ENCODE measurements at places on chromosomes 2 and 18.

- DNase-seq = peak; percentile 28
Measured at GRCh38 chr2:121080013-121080772, 204.8 kb downstream of the TFCP2L1 start.

GRCh38 chr18:3008541-3008940 lies 4.4 kb downstream of the LPIN2 start:
- DNase-seq = no peak

DNA sequence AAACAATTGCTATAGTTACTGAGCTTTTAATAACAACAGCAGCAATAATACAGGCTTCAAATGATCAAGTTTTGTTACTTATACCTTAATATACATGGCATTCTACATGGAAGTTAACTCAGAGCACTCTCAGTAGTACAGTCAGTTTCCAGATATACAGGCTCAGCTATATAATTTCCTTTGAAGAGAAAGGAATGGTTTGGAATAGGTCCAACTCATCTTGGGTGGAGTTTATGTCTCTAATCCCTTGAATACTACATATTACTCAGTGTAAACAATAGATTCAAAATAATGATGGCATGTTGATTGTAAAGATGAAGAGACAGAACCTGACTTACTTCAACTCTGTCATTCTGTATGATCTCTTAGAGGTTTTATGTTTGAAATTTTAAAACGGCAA lies 174.9 kb downstream of the EPHA4 start:
- no peak for DNase-seq

GRCh38 chr2:204900487-204900886 lies 355.2 kb downstream of the PARD3B start:
- no peak for DNase-seq

DNA sequence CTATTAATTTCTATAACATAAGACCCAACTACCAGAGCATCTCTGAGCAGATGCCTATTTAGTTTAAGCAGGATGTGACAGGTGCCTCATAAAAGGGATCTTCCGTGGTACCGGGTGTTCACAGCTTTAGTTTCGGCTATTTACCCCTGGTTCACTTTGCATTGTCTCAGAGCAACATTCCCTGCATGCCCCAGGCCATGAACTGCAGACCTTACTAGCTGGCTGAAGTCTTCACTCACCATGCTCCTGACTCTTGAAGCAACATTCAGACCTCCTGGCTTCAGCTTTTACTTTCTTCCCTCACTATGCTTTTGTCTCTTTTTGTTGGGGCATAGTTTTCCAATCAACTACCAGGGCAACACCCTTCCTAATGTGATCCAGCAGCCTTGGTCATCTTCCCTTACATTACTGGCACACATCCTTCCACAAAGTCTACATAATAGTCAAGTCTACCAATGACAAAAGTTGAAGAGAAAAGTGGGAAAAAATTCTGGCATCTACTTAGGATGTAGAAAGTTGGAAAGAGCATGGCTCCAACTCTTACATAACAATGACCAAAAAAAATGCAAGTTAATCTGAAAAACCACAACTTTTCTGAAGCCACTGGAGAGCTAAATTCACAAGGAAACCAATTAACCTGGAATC lies 99.2 kb downstream of the SESTD1 start:
- no peak for DNase-seq

DNA sequence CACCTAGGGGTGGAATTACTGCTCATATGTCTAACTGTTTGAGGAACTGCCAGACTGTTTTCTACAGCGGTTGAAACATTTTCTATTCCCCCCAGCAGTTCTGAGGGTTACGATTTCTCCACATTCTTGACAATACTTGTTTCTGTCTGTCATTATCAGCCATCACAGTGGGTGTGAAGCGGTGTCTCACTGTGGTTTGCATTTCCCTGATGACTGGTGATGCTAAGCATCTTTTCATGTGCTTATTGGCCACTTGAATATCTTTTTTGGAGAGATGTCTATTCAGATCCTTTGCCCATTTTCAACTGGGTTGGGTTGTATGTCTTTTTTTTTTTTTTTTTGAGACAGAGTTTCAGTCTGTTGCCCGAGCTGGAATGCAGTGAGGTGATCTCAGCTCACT lies 63.0 kb downstream of the ADNP2 start:
- DNase-seq = peak; percentile 27

- DNase-seq = no peak
Measured at GRCh38 chr2:233934524-233934923, 17.4 kb downstream of the TRPM8 start.

DNA sequence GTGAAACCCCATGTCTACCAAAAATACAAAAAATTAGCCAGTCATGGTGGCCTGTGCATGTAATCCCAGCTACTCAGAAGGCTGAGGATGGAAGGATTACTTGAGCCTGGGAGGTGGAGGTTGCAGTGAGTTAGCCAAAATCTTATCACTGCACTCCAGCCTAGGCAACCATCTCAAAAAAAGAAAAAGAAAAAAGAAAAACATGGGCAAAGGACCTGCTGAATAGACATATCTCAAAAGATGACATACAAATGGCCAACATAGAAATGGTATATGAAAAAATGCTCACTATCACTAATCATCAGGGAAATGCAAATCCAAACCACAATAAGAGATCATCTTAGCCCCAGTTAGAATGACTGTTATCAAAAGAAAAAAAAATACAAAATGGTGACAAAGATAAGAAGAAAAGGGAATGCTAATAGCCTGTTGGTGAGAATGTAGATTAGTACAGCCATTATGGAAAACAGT lies 1.4 kb upstream of the TGOLN2 start:
- no peak for DNase-seq

- peak; percentile 28 for DNase-seq
Measured at GRCh38 chr2:113755835-113756354, 547 bp downstream of the SLC35F5 start.

- no peak for DNase-seq
Measured at GRCh38 chr2:10274376-10274775, 28.3 kb upstream of the HPCAL1 start.

DNA sequence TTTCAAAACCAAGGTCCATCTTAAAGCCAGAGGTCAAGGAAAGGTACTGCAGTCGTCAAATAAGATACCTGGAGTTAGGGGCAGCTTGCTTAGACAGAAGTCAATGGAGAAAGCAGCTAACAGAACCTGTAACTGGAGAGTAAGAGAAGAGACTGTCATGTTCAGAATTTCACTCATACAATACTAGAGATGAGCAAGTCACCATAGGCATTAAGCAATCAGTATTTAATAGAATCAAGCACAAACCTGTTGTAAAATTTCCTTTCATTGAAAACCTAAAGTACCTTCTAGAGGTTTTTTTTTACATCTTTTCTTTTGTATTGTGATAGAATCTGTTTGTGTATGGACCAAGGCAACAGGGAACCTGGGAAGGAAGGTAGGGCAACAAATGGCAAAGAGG lies 183.4 kb upstream of the ERBB4 start:
- no peak for DNase-seq

- no peak for DNase-seq
Measured at GRCh38 chr2:137115081-137115794, 349.9 kb downstream of the THSD7B start.

GRCh38 chr2:237498341-237498740 lies 11.3 kb downstream of the MLPH start:
- DNase-seq = no peak

GRCh38 chr2:16123856-16124780 lies 183.8 kb downstream of the MYCN start:
- no peak for DNase-seq

- no peak for DNase-seq
Measured at GRCh38 chr18:62797329-62797728, 82.0 kb downstream of the PHLPP1 start.

DNA sequence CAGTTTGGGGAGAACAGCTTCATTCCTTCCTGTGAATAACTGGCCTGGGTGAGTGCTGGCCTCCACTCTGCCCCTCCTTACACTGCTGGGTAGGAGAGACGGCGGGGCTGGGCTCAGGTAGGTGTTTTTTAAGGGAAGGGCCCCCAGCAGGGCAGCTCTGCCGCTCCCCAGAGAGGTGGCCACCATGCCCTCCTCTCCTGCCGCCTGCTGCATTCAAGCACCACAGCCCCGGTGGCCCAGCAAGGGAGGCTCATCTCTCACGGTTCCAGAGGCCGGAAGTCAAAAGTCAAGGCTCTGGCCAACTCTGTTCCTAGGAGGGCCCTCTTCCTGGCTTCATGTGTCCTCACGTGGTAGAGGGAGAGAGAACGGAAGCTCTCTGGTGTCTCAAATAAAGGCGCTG lies 81.1 kb downstream of the SH3BP4 start:
- no peak for DNase-seq

- DNase-seq = no peak
Measured at GRCh38 chr2:99975386-99975785, 167.0 kb downstream of the AFF3 start.

DNA sequence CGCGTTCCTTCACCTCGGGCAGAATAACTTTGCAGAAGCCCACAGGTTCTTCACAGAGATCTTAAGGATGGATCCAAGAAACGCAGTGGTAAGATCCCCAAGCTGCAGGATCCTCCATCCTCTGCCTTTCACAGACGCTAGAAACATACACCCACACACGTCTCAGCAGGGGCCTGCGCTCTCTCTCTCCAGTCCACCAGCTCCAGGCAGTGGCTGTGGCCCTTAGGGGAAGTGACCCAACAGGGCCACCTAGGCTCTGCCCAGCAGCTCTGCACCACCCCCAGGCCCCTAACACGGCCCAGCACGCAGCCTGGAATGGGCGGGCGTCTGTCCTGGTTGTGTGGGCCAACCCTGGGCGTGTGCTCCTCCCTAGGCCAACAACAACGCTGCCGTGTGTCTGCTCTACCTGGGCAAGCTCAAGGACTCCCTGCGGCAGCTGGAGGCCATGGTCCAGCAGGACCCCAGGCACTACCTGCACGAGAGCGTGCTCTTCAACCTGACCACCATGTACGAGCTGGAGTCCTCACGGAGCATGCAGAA lies 40.4 kb downstream of the ADI1 start:
- DNase-seq = no peak

GRCh38 chr18:8984131-8984721 lies 118.3 kb upstream of the NDUFV2 start:
- DNase-seq = no peak

DNA sequence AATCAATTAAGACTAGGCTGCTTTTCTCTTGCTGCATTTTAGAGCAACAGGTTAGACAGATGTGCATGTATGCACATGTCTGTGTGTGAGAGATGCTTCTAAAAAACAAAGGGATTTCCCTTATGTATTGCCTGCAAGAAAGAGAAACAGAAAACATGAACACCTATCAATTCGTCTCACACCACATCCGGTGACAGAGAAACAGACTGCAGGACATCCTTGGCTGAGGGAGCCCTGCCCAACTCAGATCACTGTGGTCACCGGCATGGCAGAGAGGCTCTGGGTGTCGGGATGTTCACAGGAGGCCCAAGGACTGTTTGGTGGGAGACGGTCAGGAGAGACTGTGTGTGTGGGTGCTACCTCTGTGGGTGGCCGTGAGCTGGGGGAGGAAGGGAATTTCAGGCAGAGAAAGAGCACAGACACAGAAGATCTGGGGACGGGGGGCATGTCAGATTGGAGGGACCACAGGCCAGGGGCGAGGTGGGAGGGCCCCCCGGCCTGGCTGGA lies 24.9 kb downstream of the FHL2 start:
- DNase-seq = peak; percentile 13

GRCh38 chr18:75269696-75270095 lies 59.1 kb downstream of the TSHZ1 start:
- no peak for DNase-seq

DNA sequence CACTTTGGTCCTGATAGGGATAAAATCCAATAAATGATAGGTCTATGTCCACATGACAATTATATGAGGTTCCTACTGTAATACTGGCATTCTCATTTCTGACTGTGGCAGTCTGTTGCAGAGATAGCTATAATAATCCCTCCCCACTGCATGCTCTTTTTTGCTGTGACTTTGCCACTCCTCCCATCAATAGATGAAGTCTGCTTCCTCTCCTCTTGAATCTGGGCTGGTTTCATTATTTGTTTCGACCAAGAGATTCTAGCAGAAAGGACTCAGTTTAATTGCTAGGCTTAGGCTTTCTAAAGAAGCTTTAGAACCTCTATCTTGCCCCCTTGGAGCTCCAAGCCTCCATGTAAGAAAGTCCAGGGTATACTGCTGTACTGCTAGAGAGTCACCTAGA lies 23.3 kb upstream of the CREB1 start:
- DNase-seq = no peak

DNA sequence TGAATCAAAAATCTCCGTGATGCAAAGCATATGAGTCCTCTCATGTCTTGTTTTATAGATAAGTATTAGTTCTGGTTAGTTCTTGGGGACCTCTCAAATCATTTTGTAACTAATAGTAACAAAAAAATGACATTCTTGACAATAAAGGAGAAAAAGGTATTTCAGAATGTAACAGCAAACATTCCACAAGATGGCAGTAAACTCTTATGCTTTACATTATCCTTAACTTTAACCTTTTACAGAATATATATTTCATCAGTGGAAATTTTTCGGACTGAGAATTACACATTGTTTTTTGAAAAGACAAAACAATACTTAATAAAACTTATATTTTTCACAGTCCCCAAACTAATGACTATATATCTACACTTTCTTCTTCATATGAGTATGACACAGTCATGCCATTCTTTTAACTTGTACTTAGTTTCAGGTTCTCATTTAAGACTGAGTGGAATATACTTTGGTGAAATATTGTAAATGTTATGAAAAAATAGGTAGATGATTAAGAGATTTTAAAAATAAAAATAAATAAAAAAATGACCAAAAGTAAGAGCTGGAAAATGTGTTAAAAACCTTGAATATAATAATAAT lies 142.9 kb upstream of the NXPH2 start:
- no peak for DNase-seq

DNA sequence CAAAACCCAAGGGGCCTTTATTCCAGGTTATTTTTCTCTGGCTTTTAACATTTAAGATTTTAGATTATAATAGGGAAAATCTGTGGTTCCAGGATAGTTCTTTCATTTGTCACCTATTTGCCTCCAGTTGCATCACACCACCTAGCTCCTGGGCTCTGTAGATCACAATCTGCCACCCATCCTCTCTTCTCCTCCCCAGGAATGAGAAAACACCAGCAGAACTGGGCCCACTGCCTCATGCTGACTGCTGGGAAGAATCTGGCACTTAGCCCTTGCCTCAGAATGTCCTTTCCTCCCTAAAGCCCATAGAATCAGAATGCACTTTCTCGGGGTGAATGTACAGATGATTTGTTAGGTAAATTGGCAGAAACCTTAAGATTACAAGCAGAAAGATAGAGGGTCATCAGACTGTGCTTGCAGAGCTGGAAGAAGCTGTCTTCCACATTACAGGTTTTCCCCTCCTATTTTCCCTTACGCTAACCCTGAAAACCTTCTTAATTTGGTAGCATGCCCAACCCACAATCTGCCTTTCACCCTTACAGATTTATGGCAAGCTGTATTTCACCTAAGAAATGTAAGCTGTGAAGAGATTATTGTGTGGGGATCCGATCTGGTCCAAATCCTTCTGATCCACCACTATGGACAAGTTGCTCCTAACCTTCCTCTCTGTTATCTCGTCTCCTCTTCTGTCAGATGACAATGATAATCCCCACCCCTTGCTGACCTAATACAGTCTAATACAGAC lies 72.6 kb downstream of the LRRC30 start:
- no peak for DNase-seq

DNA sequence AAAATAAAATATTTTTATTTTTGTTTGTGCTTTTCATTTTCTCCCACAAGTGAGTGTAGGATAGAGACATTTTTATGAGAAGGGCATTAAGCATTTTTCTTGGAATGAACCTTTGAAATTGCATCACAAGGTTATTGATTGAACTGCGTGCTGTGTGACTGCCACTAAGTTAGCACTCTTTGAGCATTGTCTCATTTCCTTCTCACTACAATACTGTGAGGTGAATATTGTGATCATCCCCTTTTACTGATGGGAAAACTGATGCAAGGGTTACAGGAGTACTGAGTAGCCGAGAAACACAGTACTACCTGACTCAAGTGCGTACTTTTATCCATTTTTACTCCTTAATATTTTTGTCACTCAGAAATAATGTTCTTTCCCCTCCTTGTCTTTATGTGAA lies 2.0 kb downstream of the NBEAL1 start:
- DNase-seq = no peak
